ENCODE measurements at places on chromosomes 5 and 9. TPM values are rescaled to one million over a fixed set of nuclear protein-coding genes. Genes with fewer than 3 reads are reported as not detected.

DNA sequence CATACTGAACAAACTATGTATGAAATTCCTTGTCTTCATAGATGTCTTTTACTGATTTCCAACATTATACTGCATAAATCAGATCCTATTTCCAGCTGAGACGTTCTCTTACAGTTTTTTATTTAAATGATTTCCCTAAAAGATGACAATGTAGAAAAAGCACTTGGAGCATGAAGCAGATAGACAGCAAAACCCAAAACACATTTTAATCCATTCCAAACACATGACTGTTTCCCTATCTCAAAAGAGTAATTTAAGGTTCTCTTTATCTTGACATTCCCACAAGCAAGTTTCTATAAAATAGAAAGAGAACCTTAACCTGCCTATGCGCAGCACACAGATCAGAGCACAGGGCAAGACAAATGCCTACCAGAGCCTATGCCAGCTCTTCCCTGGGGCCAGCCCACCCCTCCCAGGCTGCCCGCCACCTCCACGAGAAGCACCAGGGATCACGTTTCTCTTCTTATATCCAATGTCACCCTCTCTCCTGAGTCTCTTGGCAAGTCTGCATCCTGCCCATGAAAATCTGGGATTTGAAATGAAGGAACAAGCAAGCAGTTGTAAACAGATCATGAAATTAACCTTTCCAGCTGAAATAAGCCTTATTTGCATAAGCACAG lies 52.4 kb downstream of the RETREG1 start:
- no peak for DNase-seq

GRCh38 chr5:136192015-136192525 lies 892 bp downstream of the SMIM32 start:
- DNase-seq = no peak

DNA sequence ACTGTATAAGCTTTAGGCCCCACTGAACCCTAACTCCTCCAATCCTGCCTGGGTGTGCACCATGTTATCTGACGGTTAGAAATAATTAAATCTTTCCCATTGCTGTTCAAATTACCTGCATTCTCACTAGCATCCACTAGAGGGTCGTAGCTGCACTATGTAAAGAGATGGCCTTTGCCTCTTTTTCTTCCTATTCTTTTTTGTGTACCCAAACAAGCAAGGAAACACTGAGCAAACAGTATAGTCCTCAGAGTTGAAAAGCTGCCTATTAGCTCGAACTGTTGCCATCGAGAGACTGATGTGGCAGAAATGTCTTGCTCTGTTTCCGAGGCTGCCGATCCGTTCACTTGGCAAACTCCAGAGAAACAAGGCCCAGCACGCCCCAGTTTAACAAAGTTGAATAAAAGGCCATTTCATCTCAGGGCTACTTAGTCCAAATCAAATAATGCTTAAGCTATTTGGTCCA lies 163.8 kb upstream of the TRPM3 start:
- peak; percentile 48 for DNase-seq

FOXI1 gene
- total RNA-seq = not detected

GRCh38 chr5:150604894-150605440 lies 35.5 kb upstream of the SYNPO start:
- no peak for DNase-seq

DNA sequence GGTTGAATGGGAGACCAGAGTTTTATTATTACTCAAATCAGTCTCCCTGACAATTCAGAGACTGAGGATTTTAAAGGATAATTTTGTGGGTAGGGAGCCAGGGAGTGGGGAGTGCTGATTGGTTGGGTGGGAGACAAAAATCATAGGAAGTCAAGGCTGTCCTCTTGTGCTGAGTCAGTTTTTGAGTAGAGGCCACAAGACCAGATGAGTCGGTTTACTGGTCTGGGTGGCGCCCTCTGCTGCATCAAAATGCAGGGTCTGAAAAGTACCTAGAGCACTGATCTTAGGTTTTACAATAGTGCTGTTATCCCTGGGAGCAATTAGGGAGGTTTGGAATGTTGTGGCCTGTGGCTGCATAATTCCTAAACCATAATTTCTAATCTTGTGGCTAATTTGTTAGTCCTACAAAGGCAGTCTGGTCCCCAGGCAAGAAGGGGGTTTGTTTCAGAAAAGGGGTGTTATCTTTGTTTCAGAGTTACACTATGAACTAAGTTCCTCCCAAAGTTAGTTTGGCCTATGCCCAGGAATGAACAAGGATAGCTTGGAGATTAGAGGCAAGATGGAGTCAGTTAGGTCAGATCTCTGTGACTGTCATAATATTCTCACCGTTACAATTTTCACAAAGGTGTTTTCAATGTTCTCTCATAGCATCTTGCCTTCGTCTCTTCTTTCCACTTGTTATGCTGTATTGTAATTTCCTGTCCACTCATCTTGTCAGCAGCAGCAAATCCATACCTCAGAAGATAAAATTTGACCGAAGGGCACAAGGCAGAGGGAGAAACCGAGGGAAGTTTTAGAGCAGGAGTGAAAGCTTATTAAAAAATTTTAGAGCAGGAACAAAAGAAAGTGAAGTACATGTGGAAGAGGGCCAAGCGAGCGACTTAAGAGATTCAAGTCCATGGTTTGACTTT lies 59.2 kb upstream of the CLINT1 start:
- peak; percentile 62 for DNase-seq

- no peak for DNase-seq
Observed at GRCh38 chr5:157652377-157652692, at the start of gene SOX30. Gene SOX30, minus strand, starts transcription at chr5:157652438. Its CDS starts 360 bp downstream, at chr5:157652078.

STPG3 gene
- not detected for total RNA-seq

DNA sequence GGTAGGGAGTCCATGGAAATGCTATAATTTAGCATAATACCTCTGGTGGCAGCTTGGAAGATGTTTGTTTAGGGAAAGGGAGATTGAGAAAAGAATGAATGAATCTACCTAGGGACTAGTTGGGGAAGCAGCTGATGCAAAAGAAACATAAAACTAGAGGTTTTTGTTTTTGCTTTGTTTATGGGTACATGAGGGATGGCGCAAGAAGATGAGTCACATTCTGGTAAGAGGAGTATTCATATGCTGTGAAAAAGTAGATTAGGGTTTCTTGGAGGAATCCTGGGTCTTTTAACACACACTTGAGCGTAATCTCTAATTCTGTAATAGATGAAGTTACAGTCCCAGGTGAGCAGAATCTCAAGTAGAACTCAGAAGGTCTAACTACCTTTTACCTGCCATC lies 17.1 kb downstream of the C9orf43 start:
- no peak for DNase-seq

- peak; percentile 17 for DNase-seq
Observed at GRCh38 chr5:133109655-133110483, 58.1 kb downstream of the HSPA4 start.

DNA sequence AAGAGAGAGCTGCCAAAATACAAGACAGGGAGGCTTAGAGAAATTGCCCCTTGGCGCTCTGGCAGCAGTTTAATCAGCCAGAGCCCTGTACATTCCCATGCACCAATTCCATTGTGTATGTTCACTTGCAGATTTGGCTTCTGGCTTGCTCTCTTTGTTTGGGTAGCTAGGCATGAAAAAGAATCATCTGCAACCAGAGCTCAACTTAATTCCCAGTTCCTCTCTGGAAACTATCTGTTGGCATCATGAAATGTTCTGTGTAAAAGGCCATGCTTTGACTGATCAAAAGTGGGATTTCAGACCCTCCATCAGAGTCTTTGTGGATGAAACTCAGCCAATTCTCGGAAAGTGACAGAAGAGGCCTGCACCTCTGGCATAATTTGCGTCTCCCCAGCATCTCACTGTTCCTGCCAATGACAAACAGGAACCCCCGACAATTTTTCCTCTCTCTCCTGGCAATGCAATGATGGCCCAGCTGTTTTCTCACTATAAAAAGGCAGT lies 53.8 kb upstream of the RAD23B start:
- DNase-seq = no peak

IFNA2 gene
- not detected for total RNA-seq

DNA sequence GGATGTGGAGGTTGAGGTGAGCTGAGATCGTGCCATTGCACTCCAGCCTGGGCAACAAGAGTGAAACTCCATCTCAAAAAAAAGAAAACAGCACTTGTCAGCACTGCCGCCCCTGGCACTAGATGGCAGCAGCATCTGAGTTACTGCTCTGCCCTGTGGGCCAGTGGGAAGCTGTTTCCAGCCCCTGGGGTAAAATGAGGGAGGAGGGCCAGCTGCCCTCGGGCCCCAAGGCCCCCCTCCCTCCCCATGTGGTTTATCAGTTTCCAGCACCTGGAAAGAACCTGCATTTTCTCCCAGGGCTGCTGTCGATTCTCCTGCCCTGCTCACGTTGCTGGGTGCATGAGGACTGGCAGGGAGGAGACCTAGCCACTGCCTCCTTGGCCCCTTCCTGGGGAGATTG lies 13.2 kb upstream of the CEL start:
- no peak for DNase-seq

DNA sequence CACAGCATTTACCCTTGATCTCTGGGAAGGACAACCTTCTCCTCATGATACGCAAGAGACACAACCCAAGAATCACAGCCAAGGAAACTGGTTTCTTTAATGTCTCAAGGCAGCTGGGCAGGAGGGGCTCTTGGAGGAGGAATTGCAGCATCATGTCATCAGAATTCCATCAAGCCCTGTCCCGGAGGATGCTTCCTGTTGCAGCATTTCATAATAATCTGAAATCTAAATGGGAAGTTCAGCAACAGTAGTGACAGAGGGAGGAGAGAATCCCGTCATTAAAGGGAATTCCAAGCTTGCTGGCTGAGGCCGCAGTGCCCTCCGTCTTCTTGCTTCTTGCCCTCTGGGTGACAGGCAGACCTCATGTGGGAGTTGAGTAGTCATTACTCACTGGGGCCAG lies 192.7 kb downstream of the TENT4A start:
- DNase-seq = peak; percentile 37

GRCh38 chr9:104860263-104860662 lies 67.7 kb downstream of the ABCA1 start:
- no peak for DNase-seq

- DNase-seq = no peak
Observed at GRCh38 chr5:146342882-146343865, 4.5 kb downstream of the POU4F3 start.

- no peak for DNase-seq
Observed at GRCh38 chr9:128015696-128016095, 34.9 kb upstream of the EEIG1 start.

DNA sequence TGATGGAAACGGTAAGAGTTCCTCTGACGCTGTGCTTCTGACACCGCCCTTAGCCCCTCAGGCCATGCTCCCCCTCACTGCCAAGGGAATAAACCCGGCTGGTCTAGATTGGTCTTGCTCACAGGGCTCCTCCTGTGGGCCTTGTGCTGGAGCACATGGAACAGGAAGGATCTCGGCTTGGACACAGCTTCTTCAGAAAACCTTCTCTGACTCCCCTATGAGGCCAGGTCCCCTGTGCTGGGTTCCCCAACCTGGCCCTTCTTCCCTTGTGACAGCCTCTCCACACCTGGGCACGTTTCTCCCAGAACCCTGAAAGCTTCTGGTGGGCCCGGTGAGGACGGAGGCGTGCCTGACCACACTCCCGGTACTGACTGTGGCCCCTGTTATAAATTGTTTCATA lies 8.2 kb downstream of the SPATA31E1 start:
- no peak for DNase-seq

DNA sequence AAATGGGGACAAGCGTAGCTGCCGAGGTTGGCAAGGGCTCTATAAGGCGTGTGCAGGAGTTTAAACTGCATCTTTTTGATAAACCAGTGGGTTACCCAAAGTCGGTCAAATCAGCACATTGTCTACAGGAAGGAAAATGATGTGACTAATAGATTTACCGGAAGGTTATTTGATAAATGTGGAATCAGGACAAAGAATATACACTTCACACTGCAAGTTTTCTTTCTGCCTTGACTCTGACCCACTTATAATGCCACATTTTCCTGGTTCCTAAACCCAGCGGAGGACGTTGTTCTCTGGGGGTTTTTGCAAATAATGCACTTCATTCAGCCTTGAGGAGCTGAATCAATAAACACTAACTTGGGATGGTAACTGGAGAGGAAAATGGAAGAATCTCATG lies 76.8 kb downstream of the TTLL11 start:
- DNase-seq = no peak

DNA sequence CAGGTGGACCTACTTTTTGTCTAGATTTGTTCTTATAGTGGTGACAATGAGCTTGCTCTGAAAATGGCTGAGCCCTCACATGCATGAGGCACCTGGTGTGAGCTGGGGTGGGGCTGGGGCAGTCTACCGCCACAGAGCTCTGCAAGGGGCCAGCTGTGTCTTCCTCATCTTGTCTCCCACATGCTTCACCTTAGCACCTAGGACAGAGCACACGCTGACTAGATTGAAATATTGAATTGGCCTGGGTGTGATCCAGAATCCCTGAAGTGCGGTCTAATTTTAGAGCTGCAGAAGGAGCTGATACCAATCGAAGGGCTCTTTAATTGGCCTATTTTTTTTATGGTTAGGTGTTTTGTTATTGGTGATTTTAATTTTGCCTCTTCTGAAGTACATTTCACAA lies 126.1 kb upstream of the NFIB start:
- DNase-seq = no peak

FGF10 gene
- total RNA-seq = not detected

- DNase-seq = no peak
Observed at GRCh38 chr9:13446938-13447842, 167.7 kb upstream of the MPDZ start.

GRCh38 chr5:73759771-73760170 lies 133.8 kb downstream of the ARHGEF28 start:
- DNase-seq = peak; percentile 55

- DNase-seq = no peak
Observed at GRCh38 chr5:153919161-153919560, 119.5 kb downstream of the FAM114A2 start.

DNA sequence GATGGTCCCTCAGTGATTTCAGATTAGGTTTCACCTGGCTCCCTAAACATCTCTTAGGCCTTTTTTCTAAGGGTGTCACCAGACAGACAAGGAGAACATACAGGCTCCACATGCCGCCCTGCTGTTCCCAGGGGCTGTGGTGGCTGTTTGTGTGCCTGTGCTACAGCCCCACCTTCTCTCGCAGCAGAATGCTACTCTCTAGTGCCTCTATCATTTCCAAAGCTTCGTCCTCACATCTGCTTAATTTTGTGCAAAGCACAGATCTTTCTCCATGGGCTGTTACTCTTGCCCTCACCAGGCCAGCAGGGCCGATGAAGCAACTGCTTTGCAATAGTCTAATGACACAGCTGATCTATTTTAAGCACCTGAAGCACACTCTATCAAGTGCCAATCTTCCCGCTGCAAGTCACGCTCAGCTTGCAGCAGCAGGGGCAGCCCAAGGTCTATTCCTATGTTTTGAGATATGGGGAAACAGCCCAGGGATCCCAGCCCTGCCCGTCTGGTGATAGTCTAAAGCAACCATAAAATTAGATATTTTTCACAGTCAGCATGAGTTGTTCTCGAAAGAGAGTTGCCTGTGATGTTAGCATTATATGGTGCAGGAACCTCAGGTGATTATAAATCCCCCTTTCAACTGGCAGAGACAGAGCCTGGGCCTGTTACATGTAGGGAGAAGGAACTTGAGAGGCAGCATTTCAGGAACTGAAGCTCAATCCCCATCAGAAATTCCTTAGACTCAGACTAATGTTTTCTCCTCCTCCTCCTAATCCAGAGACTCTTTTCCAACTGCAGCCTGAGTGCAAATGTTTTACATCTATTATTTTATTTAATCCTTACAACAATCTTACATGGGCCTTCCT lies 12.7 kb downstream of the ABLIM3 start:
- DNase-seq = peak; percentile 74

SLC34A1 gene
- not detected for total RNA-seq
